ENCODE measurements at places on chromosomes 1 and 21. TPM values are rescaled to one million over a fixed set of nuclear protein-coding genes. Genes with fewer than 3 reads are reported as not detected.

- no peak overlapping the region for H3K4me3 ChIP-seq
- no peaks in the 10 kb centered on the region for H3K36me3 ChIP-seq
- H3K4me1 ChIP-seq, result peaks cover 35% of the 10 kb centered on the region
- no peaks in the 10 kb centered on the region for H3K27me3 ChIP-seq
- H3K27ac ChIP-seq, result peak overlapping the region; percentile 59
Observed at GRCh38 chr1:56146449-56146848, 432.9 kb downstream of the PLPP3 start.

DNA sequence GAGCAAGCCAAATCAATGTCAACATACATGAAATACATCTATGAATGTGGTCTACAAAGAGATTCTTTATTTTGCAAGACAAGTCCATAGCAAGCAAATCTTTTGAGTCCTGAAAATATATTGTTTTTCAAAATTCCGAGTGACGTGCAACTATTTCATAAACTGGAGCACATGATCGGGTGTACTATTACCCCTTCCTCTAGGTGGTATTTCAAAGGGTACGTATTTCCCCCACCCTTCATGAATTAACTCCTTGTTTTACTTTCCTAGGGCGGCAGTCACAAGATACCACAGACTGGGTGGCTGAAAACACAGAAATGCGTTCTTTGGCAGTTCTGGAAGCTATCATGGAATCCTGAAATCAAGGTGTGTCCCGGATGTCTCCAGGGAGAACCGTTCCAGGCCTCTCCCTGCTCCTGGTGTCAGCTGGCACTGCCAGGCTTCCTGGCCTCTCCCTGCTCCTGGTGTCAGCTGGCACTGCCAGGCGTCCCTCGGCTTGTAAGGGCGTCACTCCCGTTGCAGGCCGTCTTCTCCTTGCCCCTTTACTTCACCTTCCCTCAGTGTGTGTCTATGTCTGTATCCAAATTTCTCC lies 55.3 kb downstream of the RIPK4 start:
- peaks cover 30% of the 10 kb centered on the region for H3K4me1 ChIP-seq
- peaks cover 8% of the 10 kb centered on the region for H3K27me3 ChIP-seq
- H3K27ac ChIP-seq, result no peak overlapping the region
- no peaks in the 10 kb centered on the region for H3K36me3 ChIP-seq
- peak; percentile 69 for DNase-seq

DNA sequence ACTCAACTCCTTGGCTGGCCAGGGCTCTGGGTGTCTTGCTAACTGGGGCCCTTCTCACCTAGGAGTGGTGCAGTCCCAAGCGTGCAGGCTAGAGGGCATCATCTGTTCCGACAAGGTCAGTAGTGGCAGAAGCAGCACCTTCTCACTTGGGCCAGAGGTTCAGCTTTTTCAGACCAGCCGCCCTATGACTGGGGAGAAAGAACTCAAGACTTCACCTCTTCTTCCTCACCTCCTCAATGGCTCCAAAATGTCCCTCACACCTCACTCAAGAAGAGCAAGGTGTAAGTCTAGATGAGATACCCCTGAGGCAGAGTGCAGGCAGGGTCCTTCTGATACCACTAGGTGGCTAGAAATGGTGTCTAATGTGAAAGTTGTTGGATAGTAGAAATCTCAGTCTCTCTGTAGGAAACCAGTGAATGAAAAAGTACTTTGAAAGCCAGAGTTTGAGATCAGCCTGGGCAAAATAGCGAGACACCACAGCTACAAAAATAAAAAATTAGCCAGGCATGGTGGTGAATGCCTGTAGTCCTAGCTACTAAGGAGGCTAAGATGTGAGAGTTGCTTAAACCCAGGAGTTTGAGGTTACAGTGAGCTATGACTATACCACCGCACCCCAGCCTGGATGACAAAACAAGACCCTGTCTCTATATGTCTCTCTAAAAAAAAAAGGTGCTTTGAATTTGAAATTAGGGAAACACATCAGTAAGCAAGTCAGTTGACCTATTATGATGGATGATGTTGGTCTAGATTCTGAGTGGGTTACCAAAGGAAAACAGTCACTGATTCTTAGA lies 8.6 kb upstream of the IL20 start:
- no peak overlapping the region for H3K4me3 ChIP-seq
- no peak overlapping the region for H3K27ac ChIP-seq
- H3K27me3 ChIP-seq, result peaks cover 5% of the 10 kb centered on the region
- no peaks in the 10 kb centered on the region for H3K4me1 ChIP-seq

GRCh38 chr1:9289711-9290485 lies 2.8 kb upstream of the SPSB1 start:
- DNase-seq, result no peak
- no peaks in the 10 kb centered on the region for H3K27me3 ChIP-seq
- peak overlapping the region; percentile 69 for H3K27ac ChIP-seq
- no peaks in the 10 kb centered on the region for H3K36me3 ChIP-seq

- no peaks in the 10 kb centered on the region for H3K36me3 ChIP-seq
- peak overlapping the region; percentile 20 for H3K4me3 ChIP-seq
- DNase-seq, result no peak
- peak overlapping the region; percentile 97 for H3K27ac ChIP-seq
- H3K27me3 ChIP-seq, result no peaks in the 10 kb centered on the region
Observed at GRCh38 chr1:27152004-27152828, 2.7 kb downstream of the SLC9A1 start.

- no peak overlapping the region for H3K4me3 ChIP-seq
- H3K27me3 ChIP-seq, result no peaks in the 10 kb centered on the region
- no peak overlapping the region for H3K27ac ChIP-seq
- peaks cover 40% of the 10 kb centered on the region for H3K36me3 ChIP-seq
- no peak for DNase-seq
- H3K4me1 ChIP-seq, result no peaks in the 10 kb centered on the region
Observed at GRCh38 chr21:39288987-39289386, 24.4 kb downstream of the BRWD1 start.

- no peak for DNase-seq
- H3K4me1 ChIP-seq, result peaks cover 9% of the 10 kb centered on the region
Observed at GRCh38 chr1:59418363-59419144, 121.7 kb downstream of the FGGY start.

- H3K4me3 ChIP-seq, result peak within 1 kb of the TSS; percentile 27
- peak; percentile 49 for DNase-seq
- H3K4me1 ChIP-seq, result peaks cover 18% of the 10 kb centered on the region
Observed at GRCh38 chr1:112508278-112509004, at the start of gene WNT2B. Gene WNT2B, plus strand, starts transcription at chr1:112508965. Its CDS starts 298 bp downstream, at chr1:112509263.

Gene ATAD3C
- total RNA-seq, result 0.75 TPM

Gene OSBPL9
- total RNA-seq, result 58.2 TPM

Gene ASTN1
- 0.48 TPM for total RNA-seq

Gene IGSF5
- not detected for total RNA-seq

Gene KRTAP7-1
- not detected for total RNA-seq
